Activated CD4-positive, CD25-positive, alpha-beta regulatory T cell treated with anti-CD3 and anti-CD28 coated beads, Interleukin-2, amount 50 U/mL, for 16 hours (primary cell): ENCODE measurements at places on chromosomes 2 and 18.

DNA sequence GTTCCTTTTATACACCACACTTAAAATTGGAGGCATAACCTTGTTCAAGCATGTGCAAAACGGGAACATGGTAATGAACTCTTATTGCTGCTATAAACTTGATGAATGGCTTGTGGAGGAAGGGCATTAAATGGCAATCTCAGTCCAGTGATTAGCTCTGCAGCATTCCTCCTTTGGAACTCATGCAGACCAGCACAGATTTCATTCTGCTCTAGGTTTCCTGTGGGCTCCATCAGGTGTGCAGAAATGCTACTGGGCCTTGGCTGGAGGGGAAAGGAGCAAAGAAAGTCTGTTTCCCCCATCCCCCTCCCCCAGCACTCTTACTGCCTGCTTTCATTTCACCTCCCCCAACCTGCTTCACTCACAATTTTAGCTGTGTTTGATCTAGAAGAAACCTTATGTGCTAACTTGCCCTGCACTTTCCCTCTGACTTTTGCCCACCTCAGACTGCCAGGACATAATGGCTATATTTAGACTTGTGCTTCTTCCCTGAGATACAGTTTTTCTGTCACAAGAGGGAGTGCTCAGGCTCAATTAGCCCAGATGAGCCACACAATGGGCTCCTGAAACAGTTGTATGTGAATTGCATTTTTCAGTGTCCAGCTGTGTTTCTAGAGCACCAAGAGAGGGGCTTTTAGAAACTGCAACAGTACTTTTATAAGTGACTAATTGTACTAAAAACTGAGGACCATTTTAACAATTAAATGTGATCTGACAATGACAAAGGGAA lies 109.8 kb downstream of the FSHR start:
- DNase-seq: no peak

DNA sequence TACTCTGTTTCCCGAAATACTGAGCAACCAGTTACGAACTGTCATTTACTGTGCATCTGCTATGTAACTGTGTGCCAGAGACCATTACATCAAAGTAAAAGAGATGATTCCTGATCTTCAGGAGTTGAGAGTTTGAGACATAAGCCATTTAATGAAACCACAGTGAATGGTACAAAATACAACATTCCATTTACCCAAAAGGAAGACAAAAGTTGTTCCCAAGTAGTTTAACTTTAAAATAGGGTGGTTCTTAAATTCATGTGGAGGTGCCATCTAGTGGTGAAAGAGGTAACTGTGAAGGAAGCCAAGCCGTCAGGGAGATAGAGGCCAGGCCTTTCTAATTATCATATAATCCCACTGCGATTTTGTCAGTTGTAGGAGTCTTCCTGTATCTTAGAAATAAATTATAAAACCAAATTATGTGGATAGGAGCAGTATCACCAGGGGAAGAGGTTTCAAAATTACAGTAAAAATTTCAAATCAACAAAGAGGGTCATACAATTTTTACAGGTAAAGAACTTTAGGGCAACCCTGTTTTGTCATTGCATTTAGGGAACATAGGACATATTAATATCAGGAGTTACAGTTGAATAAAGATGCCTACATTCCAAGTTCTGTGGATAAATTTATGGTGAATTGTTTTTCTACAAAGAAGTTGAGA lies 67.7 kb downstream of the EPAS1 start:
- DNase-seq: peak; percentile 19

DNA sequence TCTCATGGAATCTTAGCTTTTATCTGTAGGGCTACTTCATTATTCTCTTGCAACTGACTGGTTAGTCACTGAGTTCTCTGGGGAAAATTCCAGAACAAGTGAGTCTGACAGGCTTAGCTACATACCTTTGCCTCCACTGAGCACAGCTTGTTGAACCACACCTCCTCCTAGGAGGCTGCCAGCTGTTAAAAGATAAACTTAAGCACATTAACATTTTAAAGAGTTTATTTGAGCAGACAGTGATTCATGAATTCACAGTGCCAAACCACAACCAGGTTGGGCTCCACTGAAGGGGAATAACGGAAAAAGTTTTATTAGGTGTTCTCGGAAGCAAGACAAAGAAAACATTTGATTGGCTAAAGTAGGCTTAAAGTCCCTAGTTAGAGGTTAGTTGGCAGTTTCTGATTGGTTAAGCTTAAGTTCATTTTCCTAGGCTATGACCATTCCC lies 12.5 kb upstream of the SLC38A11 start:
- no peak for DNase-seq

DNA sequence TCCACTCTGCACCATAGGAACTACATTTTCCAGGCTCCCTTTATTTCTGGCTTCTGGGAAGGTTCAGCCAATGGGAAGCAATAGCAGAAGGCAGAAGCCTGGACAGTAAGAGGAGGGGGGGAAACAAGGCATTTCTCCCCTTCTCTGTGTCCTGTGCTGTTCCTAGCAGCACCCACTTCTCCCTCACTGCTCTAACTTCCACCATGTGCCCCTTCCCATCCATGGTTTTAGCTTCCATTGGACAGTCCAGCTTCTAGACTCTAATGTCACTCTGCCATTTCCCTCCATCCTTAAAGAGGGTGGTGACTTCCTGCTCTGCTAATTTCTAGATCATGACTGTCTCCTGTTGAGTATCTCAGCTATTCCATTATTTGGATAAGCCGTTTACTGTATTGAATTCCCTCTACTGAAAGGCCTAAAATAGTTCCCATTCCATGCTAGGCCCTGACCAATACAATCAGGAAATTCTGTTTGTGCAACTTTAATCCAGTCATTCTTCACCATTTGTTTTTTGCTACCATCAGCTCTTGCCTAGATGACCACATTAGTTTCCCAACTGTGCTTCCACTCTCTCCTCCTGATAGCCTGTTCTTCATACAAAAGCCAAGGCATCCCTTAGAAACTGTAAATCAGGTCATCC lies 20.8 kb upstream of the LYPD1 start:
- DNase-seq: no peak

- peak; percentile 33 for DNase-seq
These were observed 45.2 kb downstream of the PCBP1 start for GRCh38 chr2:70132244-70133126.

DNA sequence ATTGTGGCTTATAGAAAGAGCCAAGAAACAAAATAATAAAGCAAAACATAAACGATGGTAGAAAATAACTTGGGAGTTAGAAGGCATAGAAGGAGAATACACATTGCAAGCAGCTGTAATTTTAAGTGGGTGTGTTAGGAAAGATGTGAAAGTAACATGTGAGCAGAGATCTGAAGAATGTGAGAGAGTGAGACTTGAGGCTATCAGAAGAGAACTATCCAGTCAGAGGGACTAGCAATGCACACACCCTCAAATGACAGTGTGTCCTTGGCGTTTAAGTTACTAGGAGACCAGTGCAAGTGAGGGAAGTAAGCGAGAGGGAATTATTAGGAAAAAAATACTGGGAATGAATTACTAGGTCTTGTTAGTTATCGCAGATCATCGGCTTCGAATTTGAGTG lies 304.9 kb downstream of the DSEL start:
- no peak for DNase-seq

GRCh38 chr2:107728586-107728985 lies 98.1 kb upstream of the RGPD4 start:
- no peak for DNase-seq

DNA sequence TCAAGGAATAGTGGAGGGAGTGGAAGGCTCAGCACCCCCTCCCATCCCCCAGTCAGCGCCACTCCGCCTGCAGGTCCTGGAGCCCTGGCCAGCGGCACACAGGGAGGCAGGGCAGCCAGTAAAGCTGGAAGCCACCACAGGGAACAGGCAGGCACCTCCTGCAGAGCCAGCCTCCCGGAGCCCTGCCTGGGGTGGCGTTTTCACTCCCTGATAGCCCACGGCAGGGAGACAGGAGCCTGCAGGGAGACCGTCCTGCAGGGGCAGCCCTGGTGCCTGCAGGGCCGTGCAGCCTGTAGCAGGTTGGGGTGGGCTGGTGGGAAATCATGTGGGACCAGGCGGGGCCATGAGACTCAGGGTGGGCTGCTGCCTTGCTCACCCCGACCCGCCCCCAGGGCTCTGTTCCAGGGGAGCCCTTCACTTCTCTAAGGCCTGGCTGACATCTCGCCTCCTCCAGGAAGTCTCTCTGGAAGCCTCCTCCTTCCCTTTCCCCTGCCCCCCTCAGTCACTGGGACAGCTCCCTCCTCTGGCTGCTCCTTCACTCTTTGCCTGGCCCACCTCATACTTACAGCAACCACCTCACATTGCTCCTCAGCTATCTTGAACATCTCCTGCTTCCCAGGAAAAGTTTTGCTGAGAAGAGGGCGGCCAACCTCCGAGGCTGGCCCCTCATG lies 221.0 kb downstream of the GLI2 start:
- DNase-seq: no peak

DNA sequence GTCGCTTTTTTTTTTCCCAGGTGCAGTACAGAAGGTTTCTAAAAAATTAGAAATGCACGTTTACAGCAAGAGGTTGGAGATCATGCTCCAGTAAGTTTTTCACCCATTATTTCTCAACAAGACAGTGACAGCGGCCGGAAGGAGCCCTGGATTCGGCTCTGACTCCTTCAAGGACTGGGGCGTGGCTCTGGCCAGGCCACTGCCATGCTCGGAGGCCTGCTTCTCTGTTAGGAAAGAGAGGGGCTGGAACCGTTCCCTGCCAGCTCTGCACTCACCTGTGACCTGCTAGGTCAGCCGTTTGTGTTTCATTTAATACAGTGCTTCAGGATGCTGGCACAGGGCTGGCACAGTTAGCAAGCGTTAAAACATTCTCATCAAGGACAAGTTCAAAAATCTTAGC lies 6.7 kb upstream of the IAH1 start:
- DNase-seq: no peak

GRCh38 chr2:113827426-113827825 lies 62.5 kb upstream of the ACTR3 start:
- DNase-seq: no peak

DNA sequence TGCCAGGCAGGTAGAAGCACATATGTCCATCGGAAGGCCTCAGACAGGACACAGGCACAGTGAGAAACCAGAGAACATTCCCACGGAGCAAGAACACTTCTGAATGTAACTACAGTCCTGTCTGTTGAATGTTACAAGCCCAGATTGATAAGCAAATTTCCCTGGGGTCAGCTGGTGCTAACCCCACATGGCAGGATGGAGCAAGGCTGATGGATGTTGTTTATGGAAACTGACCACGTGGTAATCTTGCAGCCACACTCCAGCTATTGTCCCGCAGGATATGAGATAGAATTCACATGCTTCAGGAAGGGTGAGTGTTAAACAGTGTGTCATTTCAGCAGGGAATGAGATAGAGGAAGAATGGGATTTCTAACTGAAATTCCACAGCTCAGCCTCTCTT lies 138.8 kb upstream of the COPS8 start:
- no peak for DNase-seq

- DNase-seq: no peak
These were observed 473.3 kb upstream of the HS6ST1 start for GRCh38 chr2:128791985-128792320.

DNA sequence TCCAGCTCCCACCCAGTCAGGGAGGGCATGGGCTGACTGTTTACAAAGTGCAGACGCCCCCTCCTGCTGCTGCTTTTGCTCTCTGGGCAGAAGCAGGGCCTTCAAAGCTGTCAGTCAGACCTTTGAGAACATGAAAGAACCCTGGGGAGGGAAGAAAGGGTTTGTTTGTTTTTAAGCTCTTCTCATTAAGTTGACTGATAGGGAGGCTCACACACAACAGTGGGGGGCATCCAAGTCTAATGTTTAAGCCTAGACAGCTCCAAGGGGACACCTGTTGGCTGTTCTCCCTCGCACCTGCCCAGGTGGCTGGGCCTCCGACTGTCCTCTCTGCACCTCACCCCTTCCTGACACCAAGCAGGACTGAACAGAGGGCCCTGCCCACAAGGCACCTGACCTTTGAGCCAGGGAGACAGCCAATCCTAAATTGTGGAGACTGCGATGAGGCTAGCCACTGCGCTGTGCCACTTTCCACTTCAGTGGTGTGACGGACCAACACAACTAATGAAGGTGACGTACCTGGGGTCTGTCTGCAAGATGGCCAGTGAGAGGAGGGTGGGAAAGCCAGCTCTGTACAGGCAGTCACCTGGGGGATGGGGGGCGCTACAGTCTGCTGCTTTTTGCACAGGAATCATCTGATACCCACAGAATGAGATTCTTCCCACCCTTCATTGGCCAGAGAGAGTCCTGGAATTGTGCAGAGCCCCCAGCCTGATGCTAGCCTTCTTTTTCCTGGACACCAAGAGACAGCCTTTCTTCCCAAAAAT lies 16.3 kb downstream of the ST6GAL2 start:
- DNase-seq: no peak

GRCh38 chr18:58697146-58697545 lies 25.9 kb downstream of the MALT1 start:
- no peak for DNase-seq

GRCh38 chr2:36165132-36165531 lies 190.4 kb upstream of the CRIM1 start:
- no peak for DNase-seq

DNA sequence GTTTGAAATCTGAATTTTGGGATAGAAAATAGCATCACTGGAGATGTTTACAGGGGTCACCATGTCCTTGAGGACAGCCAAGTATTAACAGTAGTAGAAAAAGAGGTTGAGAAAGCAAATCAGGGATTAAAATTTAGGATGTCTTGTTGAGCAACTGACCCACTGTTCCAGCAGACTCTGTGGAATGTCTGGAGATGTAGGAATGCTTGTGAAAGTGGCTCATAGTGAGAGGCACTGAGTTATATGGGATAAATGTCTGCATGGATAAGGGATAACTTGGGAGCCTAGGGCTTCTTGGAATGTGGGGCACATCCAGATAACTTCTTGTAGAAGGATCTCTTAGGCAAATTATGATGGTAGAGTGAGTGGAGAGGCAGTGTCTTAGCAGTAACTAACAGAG lies 495.0 kb downstream of the TMX3 start:
- no peak for DNase-seq

GRCh38 chr2:529424-529823 lies 147.8 kb downstream of the TMEM18 start:
- no peak for DNase-seq

DNA sequence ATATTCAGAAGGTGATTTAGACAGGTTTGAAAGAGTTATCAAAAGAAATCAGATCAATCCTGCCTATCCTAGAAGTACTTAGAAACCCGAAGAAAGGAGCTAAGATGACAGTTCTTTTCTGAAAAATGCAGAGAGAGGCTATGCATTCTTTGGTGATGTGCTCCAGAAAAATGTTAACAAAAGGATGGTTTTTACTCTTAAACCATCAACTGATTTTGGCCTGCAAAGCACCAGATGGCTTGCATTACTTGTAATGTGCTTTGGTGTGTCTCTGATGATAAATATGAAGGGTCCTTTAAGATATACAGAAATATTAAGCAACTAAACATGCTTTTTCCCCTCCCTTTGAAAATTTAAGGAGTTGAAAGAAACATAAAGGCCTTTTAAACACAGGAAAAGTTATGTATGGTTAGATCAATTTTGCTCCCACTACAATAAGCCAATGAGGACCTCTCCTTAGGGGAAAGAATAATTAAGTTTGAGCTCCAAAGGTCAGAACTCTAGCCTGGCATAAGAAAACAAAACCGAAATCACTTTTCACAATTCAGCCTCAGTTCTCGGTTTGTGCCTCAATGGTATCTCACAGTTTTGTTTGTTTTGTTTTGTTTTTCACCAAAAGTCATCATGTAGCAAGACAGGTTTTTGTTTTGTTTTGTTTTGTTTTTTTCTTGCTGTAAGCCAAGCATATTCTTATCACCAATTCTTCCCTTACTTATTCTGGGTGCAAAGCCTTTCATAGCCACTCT lies 302.4 kb upstream of the NT5C1B start:
- DNase-seq: no peak
